Activated gamma-delta T cell (primary cell): ENCODE measurements at places on chromosomes 4 and X.

GRCh38 chr4:187903106-187903505, 92.5 kb upstream of the ZFP42 start:
- DNase-seq = no peak

GRCh38 chrX:40922307-40922706, 162.9 kb upstream of the USP9X start:
- no peak for DNase-seq

GRCh38 chr4:177770776-177771175, 328.5 kb upstream of the AGA start:
- no peak for DNase-seq

- DNase-seq = no peak
Observed at GRCh38 chrX:96615448-96615847, 69.2 kb upstream of the DIAPH2 start.

DNA sequence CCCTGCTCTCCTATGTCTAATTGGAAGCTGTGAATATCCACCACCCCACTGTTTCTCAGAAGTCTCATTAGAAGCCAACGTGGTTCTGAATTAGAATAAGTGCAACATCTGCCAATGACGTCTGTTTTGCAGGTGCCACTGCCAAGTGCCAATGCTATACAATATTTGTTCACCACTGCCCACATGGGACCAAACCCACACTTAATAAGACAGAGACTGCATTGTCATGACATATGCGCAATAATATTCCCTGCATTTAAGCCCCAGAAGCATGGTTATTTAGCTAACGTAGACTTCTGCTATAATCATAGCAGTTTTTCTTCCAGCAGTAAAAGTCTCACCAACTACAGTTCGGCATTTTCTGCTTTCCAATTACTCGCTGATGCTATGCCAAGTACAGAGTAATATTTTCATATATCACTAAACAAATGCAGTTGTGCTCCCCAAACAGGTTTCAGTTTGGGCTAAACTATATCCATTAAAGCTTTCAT, 262.5 kb upstream of the PCDH18 start:
- no peak for DNase-seq

DNA sequence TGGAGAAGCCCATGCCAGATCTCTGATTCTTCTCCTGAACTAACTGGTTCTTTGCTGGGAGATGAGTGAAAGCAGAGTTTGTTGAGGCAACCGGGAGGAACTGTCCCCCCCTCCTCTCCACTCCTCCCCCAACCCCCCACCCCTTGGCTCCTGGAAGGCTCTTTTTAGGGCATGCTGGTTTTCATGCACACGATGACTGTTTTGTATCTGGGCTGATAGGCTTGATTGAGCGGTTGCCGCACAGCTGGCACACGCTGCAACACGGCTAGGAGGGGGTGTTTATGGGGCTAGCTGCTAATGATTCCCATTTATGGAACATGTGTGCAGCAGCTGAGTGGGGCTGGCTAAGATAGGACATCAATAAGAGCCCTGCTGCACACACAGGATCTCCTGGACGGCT, 137.2 kb downstream of the SMIM20 start:
- no peak for DNase-seq

DNA sequence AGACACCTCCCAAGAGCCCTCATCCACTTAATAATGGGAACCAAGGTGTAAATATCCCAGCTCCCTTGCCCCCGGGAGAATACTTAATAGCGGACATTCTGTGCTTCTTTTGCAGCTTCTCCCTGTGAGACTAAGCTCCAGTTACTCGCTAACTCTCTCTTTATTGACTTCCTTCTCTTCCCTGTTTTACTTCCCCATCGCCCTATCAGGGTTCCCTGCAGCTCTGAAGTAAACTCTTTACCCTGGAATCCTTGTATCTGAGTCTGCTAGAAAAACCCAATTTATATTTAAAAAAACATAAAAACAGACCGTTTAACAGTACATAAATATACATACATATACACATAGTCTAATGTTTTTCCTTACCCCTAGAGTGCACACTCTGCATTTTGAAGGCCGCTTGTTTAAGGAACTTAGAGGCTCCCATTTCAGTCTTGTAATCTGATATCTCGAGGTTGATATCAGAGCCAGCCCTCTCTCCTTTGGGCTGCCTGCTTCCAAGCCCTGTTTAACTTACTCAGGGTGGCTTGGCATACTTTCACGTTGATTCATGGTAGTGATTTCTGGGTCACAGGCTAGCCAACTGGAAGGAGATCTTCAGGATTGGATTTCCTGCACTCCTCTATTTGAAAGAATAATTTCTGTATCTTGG, 177.4 kb upstream of the SCML1 start:
- no peak for DNase-seq

GRCh38 chrX:134545510-134545909, 85.5 kb downstream of the HPRT1 start:
- no peak for DNase-seq

DNA sequence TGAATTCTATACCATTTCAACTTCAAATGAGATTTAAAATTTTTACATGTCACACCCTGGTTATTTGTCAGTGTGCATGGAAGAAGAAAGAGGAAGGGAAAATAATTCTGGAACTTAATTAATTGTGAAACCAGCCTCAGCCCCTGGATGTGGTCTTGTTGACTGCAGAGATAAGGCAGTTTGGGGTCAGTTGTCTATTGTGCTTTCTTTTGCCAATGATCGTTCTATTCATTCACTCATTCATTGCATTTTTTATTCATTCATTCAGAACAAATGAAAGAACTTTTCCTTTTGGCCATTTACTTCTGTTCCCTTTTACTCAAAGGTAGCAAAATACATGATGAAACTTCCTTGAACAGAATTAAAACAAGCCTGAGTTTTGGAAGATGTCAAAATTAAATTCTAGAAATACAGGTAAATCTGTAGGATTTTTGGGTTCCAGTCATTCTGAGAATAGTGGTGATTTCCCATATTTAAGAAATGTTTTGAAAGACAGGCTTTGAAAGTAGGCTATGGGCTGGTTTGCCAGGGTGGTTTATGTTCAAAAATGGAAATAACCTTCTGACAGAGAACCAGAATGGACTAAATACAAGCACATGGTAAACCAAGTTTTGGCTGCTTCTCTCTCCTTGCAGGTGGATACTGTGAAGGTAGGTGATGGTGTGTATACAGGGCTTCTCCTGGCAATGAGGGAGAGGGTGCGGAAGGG, 35.7 kb downstream of the PARM1 start:
- DNase-seq = no peak

- DNase-seq = no peak
Observed at GRCh38 chr4:176676901-176677300, 115.8 kb downstream of the VEGFC start.

DNA sequence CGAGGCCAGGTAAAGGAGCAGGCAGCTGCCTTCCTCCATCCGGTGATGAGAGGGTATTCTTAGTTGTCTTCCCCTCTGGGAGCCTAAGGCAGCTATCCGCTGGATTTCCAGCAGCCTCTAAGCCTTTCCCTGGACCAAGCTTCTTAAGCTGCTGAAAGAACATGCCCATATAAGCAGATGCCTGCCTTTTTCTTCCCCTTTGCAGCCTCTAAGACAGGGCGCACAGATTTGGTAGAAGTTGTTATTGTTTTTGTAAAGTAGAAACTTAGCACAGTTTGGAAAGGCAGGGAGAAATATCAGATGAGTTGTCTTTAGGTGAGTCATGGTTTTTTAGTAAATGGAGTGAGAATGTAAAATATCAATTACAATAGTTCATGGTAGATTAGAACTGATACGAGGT, 210.8 kb downstream of the ARHGAP10 start:
- no peak for DNase-seq

DNA sequence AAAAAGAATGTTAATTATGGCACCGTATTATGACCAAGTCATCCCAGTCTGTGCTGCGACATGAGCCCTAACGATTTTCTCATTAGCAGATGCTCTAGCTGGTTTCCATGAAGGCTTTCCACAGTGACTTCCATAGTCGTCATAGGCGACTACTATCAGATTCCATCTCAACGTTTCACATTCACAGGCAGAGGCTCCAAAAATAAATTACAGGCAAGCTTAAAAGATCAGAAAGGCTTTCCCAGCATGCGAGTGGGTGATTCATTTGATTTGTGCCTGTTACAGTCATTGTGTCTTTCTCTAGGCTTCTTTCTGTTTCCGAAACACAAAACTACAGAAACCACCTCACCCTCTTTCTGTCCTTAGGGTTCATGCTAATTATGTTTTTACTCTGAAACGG, 43.2 kb downstream of the PALLD start:
- DNase-seq = no peak

DNA sequence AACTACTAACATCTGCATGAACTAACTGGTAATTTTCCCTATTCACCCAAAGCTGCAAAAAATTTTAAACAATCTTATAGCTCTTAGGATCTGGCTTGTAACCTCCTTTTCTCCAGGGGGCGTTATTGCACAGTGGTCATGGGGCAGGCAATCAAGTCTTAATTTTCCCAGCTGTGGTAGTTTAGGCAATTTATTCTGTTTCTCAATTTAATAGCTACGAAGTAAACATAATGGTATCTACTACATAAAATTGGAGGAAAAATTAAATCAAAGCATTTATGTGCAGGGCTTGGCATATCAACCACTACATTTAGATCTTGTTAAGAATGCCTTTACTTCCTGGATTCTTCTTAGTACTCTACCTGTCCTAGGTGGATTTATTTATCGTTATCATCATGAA, 137.4 kb upstream of the GUCY1A1 start:
- no peak for DNase-seq

DNA sequence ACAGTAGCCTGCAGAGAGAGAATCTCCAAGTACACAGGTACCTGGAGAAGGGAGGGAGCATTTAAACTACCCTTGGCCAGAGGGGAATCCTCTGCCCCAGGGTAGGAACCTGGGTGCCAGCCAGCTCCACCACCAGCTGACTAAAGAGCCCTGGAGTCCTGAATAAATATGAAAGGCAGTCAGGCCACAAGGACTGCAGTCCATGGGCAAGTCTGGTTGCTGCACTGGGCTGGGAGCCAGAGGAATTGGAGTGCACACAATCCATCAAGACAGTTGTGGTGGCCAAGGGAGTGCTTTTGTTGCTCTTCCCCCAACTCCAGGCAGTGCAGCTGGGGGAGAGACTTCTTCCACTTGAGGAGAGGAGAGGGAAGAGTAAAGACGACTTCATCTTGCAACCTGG, 172.5 kb downstream of the HNRNPD start:
- no peak for DNase-seq

GRCh38 chrX:65601530-65602220, 65.8 kb upstream of the MSN start:
- DNase-seq = no peak

GRCh38 chr4:77817304-77818072, 1.7 kb downstream of the CNOT6L start:
- DNase-seq = no peak

DNA sequence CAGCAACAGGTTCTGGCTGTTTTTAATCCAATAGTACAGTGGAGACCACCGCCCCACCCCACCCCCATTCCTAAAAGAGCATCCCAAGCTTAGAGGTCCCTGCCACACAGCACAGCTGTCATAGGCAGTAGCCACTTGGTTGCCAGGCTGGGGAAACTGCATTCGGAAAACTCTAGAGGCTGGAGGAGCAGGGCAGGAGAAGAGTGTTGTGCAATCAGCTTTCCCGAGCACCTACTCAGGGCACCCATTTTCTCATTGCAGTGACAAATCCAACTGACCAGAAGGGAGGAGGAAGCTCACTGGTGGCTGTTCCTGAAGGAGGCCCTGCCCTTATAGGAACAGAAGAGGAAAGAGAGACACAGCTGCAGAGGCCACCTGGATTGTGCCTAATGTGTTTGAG, 1.1 kb downstream of the CXCL1 start:
- no peak for DNase-seq

DNA sequence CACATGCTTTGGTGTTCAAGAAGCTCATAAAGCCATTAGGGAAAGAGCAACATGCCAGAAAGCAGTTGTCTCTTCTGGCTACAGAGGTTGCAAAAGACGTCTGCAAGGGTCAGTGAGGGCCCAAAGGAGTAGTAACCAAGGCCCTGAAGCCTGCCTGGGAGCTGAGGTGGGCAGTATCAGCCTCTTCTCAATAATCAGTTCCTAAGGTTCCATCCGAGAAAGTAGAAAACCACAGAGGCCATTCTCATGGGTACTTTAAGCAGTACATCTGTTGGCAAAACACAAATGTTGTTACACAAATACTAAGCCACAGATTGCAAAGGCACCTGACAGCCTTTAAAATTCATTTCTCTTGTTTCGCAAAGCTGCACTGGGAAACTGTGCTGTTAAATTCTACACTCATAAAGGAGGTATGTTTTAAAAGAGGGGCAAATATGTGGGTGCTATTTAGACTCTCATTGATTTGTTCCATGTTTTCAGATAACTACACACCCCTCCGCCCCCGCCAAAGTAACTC, 37.7 kb downstream of the MECP2 start:
- no peak for DNase-seq

- DNase-seq = no peak
Observed at GRCh38 chr4:118085700-118086099, 51.4 kb downstream of the NDST3 start.

GRCh38 chr4:42654631-42655268, 2.2 kb downstream of the ATP8A1 start:
- DNase-seq = no peak

DNA sequence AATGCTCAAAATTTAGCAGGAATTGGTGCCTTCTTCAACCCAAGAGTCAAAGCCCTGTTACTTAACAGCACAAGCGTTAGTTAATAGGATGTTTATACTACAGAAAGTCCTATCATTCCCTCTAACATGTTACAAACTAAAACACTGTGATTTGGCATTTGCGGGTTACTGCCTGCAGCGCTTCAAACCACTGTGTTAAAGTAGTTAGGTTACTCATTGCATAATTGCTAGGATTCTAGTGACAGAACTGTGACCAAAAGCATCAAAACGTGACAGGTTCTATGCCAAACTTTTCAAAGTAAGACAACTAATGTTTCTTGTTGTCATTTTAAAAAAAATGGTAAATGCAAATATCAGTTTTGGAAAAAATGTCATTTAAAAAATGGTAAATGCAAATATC, 442.8 kb upstream of the ZFP42 start:
- DNase-seq = no peak

GRCh38 chr4:40857956-40858355, 108.2 kb downstream of the NSUN7 start:
- DNase-seq = no peak

- no peak for DNase-seq
Observed at GRCh38 chr4:174349156-174349555, 65.4 kb downstream of the CEP44 start.

- no peak for DNase-seq
Observed at GRCh38 chr4:5204781-5205180, 153.5 kb downstream of the STK32B start.
